Right renal cortex interstitium (tissue), 3 donors: ENCODE measurements at places on chromosomes 5 and 9. TPM values are rescaled to one million over a fixed set of nuclear protein-coding genes. Genes with fewer than 3 reads are reported as not detected.

DNA sequence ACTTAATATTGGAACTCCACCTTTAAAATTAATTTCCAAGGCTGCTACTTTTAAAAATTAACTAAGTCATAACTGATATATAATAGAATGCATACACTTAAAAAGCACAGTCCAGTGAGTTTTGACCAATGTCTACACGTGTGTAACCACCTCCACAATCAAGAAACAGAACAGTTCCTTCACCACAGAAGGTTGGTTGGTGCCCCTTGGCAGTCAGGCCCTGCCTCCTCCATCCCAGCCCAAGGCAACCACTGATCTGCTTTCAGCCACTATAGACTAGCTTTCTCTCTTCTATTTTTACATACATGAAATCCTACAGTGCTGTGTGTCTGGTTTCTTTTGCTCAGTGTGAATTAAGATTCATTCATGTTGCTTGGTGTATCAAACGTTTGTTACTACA lies 215.2 kb downstream of the CRB2 start:
- DNase-seq, result no peak

- DNase-seq, result no peak
Measured at GRCh38 chr5:38453921-38454320, 102.5 kb downstream of the LIFR start.

GRCh38 chr5:160655717-160656116 lies 196.3 kb downstream of the ATP10B start:
- no peak for DNase-seq

GRCh38 chr5:3222924-3223323 lies 372.7 kb upstream of the IRX1 start:
- no peak for DNase-seq

- no peak for DNase-seq
Measured at GRCh38 chr5:71778678-71779276, 59.7 kb downstream of the CARTPT start.

- DNase-seq, result no peak
Measured at GRCh38 chr5:14452685-14453454, 128.7 kb upstream of the OTULINL start.

GRCh38 chr9:32706725-32707100 lies 71.2 kb upstream of the TAF1L start:
- no peak for DNase-seq

NMUR2 gene
- polyA plus RNA-seq, result 0.19 TPM

UNC13B gene
- 28.6 TPM for polyA plus RNA-seq
